ENCODE measurements at places on chromosomes 6 and 20.

GRCh38 chr20:64188682-64189529 lies 24.7 kb downstream of the MYT1 start:
- DNase-seq = no peak

GRCh38 chr6:126094411-126094810 lies 108.1 kb downstream of the TRMT11 start:
- DNase-seq = no peak

DNA sequence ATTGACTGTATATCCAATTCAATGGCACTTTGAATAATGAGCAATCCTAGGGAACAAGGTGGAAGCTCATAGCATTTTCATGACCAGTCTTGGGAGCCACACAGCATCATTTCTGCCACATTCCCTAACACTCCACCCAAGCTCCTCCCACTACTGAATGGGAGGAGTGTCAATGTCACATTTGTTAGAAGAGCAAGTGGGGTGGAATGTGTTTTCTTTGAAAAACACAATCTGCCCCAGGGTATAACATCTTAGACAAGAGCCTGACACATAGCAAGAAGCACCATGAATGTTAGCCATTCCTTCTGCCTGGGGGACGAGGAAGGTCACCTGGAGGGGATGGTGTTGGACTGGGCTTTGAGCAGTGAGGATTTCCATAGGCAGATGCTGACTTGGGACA lies 258.3 kb upstream of the PMEPA1 start:
- DNase-seq = no peak

DNA sequence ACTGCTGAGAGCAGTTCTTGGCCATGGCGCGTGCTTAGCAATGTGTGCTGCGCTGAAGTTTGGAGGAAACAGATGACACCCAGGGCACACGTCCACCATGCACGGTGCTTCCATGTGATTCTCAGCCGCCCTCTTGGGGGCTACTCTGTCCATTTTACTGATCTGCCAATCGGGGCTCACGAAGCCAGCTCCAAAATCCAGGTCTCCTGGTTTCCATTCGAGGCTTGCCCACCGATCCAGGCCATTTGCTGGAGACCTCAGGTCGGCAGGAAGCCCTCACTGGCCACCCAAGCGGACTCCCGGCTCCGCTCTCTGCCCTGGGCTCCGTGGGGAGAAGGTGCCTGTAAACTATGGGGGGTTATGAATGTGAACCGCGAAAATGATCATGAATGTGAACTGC lies 11.7 kb upstream of the FRMD1 start:
- no peak for DNase-seq

DNA sequence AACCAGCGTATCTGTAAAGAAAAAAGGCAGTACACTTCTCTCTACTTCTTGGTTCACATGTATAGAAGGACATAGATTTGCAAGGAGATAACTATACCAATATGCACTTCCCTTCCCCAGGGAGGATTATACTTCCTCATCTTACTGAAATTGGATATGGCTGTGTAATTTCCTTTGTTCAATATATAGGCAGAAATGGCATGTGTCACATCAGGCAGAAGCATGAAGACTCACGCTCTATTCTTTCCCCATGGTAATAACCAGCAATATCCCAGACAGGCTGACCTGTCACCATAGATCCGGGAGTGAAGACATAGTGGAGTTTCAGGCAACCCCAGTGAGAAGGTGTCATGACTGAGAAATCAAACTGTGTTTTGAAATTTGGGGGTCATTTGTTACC lies 518.3 kb downstream of the KIF16B start:
- DNase-seq = no peak

GRCh38 chr6:36126553-36127458 lies 3.5 kb upstream of the MAPK13 start:
- no peak for DNase-seq
